ENCODE measurements at places on chromosomes 7 and 10.

GRCh38 chr7:133019590-133019989 lies 62.3 kb downstream of the CHCHD3 start:
- no peaks in the 10 kb centered on the region for H3K27me3 ChIP-seq
- no peaks in the 10 kb centered on the region for H3K36me3 ChIP-seq
- no peak for DNase-seq

GRCh38 chr10:71780156-71780555 lies 6.8 kb upstream of the VSIR start:
- DNase-seq, result no peak
- no peak overlapping the region for H3K4me3 ChIP-seq
- H3K27ac ChIP-seq, result no peak overlapping the region
- no peaks in the 10 kb centered on the region for H3K36me3 ChIP-seq
- H3K4me1 ChIP-seq, result peaks cover 29% of the 10 kb centered on the region

DNA sequence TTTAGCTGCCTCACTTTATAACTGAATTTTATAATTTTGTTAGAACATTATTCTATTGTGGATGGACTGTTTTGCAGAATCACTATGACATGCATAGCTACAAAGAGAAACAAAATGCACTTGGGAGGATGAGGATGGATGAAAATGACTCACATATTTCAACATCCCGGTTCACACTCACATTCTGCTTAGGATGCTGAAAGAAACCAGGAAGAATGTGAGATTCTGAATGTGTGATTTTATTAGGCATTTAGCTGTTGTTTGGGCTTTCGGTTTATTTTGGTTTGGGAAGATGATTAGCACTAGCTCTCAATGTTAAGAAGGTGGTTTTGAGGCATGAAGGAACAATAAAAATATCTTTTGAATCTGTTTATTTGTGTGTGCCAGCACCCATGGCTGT lies 235.5 kb downstream of the SEMA3E start:
- no peaks in the 10 kb centered on the region for H3K36me3 ChIP-seq
- H3K4me1 ChIP-seq, result no peaks in the 10 kb centered on the region
- no peak for DNase-seq
- H3K4me3 ChIP-seq, result no peak overlapping the region

DNA sequence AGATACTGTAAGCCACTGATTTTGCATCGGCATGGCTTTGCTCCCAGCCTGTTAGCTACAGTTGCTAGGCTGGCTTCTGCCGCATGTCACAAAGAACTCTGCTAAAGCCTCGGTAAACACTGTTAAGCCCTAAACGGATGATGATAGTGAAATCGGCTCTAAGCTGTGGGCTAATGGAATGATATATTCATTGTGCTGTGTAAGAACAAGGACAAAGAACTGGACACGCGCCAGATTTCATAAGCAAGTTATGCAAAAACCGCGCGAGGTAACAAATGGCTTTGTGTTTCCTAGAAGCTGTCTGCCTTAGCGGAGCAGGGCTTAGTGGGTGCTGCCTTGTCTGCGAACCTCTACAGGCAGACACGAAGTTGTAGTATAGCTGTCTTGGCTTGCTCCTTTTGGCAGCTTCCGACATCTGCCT lies 331.3 kb upstream of the COBL start:
- no peaks in the 10 kb centered on the region for H3K4me1 ChIP-seq
- H3K4me3 ChIP-seq, result no peak overlapping the region
- H3K27me3 ChIP-seq, result no peaks in the 10 kb centered on the region
- H3K36me3 ChIP-seq, result no peaks in the 10 kb centered on the region

GRCh38 chr10:86269332-86269731 lies 97.3 kb downstream of the GRID1 start:
- peaks cover 5% of the 10 kb centered on the region for H3K27me3 ChIP-seq
- H3K4me3 ChIP-seq, result no peak overlapping the region
- H3K36me3 ChIP-seq, result no peaks in the 10 kb centered on the region
- H3K27ac ChIP-seq, result no peak overlapping the region
- H3K4me1 ChIP-seq, result no peaks in the 10 kb centered on the region

DNA sequence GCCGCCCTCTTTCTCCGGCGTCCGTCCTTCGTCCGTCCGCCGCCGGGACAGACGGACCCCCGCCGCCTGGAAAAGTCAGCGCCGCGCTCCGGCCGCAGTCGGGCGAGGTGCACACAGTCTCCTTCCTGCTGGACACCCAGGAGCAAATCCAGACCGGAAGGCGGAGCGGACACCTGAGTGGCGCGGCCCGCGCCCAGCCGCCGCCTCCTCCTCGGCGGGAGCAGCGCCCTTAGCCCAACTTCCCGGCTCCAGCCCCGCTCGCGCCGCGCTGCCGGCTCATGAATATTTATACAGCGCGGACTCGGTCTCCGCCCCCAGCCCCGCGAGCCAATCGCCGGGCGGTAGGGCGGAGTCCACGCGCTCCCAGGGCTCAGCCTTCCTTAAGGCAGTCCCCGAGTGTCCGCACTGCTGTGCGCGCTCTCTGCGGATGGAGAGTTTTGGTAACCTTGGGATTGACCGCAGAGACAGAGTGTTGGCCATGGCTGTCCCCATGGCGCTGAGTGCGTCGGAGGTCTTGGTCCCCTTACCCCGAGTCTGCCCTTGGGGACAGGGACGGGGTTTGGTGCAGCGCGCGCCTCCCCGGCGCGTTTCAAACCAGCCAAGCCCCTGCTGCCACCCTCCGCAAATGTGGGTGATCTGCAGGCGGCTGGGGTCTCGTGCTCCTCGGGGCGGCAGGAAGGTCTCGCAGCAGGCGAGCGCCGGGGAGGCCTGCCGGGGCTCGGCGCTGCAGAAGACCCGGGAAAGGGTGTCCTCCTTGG lies at the start of gene FZD8:
Gene FZD8, minus strand, starts transcription at position 262 of the 758 bp plus-strand sequence. CDS start 867 bp downstream, outside the sequence.
- peaks cover 7% of the 10 kb centered on the region for H3K27me3 ChIP-seq
- no peaks in the 10 kb centered on the region for H3K36me3 ChIP-seq
- peak within 1 kb of the TSS; percentile 75 for H3K4me3 ChIP-seq
- H3K4me1 ChIP-seq, result peaks cover 19% of the 10 kb centered on the region
- H3K27ac ChIP-seq, result peak within 1 kb of the TSS; percentile 87

Data from upper lobe of right lung (tissue), 1 donor.